ENCODE measurements at places on chromosomes 3 and 15.

GRCh38 chr3:115693868-115694267, 70.6 kb downstream of the GAP43 start:
- DNase-seq = no peak

- DNase-seq = no peak
These were observed 575 bp downstream of the LEO1 start for GRCh38 chr15:51971032-51971374.

DNA sequence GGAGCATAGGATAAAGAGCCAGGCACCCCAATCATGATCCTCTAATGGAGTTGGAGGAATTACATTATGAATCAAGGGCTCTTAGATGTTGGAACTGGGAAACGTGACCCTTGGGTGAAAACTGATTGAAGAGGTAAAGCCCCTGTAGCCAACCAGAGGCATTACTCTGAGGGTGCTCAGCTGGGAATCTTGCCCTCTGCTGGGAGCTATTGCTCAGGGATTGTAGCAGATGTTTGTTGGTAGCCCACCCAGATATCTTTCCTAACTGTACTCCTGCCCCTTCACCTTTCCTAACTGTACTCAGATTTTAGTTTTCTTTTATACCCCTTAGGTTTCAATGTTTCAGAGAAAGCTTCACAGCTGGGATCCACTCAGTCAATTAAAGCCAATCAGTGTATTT, 74.2 kb downstream of the RARB start:
- DNase-seq = no peak

DNA sequence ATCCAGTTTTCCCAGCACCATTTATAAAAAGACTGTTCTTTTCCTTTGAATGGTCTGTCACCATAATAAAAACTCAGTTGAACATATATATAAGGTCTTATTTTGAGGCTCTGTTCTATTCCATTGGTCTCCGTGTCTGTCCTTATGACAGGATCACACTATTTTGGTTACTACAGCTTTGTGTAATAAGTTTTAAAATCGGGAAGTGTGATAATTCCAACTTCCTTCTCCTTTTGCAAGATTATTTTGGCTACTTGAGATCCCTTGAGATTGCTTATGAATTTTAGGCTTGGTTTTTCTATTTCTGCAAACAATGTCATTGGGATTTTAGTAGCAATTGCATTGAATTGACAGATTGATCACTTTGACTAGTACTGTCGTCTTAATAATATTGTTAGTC, 35.7 kb downstream of the SACM1L start:
- DNase-seq = no peak

DNA sequence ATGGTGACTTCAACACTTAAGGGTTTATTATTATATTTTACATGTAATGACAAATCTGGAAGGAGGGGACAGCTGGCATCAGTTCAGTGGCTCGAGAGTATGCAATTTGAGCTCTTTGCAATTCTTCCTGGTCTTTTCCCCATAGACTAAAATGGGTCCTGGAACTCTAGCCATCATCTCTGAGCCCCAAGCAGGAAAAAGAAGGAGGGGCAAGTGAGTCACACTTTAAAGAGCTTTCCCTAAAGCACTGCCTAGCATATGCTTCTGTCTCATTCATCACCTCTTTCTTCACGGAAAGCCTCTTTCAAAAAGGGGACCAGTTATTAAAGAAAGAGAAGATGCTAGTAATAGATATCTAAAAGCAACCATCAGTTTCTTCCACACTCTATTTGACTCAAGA, 466.3 kb downstream of the ZIC1 start:
- no peak for DNase-seq

- no peak for DNase-seq
These were observed 23.2 kb downstream of the C2CD4B start for GRCh38 chr15:62141643-62142588.

- DNase-seq = peak; percentile 50
These were observed 4.3 kb upstream of the MTFMT start for GRCh38 chr15:65033659-65034269.

- DNase-seq = no peak
These were observed 140.1 kb downstream of the STAC start for GRCh38 chr3:36520241-36521006.

GRCh38 chr3:98966434-98966833, 64.9 kb upstream of the DCBLD2 start:
- no peak for DNase-seq

DNA sequence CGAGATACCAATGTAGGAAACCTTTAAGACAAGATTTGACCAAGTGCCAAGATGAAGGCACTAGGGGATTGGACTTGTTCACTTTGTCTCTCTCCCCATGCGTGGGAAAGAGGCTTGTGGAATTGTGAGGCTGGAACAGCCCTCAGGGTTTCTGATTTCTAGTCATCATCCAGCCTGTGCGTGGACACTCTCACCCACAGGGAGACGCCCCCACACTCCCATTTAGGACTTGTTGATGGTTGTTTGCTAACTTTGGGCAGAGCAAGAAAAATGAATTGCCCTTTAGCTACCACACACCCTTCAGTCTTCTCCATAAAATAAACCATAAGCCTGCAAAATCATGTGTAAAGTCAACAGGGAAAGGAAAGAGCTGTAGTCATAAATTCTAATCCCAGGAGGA, 18.4 kb downstream of the ACKR2 start:
- DNase-seq = no peak

DNA sequence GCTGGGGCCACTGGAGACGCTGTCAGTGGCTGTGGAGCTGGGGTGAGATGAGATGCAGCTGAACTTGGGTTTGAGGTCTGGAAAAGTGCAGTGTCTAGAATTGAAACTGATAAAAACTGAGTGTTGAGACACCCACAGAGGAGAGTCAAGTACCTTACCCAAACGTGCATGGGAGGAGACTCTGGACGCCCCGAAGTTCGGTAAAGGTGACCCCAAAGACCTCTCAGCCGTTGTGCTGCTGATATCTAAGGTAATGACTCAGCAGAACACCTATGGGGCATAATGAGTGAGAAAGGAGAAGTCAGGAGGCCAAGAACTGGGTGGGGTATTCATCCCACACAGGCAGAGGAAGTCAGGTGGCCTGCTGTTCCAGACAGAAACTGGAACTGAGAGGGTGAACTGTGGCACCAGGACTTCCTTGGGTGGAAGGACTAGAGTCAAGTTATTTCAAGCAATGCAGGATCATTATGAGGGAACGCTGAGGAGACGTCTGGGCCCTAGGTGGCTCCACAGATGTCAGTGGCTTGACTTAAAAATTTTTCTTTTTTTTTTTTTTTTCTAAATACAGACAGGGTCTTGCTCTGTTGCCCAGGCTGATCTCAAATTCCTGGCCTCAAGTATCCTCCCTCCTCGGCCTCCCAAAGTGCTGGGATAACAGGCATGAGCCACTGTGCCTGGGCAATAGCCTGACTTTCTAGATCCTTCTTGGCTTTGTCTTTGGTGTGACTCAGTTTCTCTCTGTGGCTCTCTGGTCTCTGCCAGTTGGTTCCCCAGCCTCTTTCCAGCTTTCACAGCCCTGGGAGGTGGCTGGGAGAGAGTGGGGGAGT, 67.6 kb upstream of the GCNT3 start:
- DNase-seq = no peak

GRCh38 chr3:643376-643775, 446.8 kb downstream of the CHL1 start:
- no peak for DNase-seq

GRCh38 chr3:88957711-88958439, 149.5 kb upstream of the EPHA3 start:
- no peak for DNase-seq

GRCh38 chr3:57910990-57911389, 97.2 kb upstream of the FLNB start:
- DNase-seq = peak; percentile 23

GRCh38 chr3:132352556-132353143, 35.4 kb downstream of the ACP3 start:
- DNase-seq = peak; percentile 75

DNA sequence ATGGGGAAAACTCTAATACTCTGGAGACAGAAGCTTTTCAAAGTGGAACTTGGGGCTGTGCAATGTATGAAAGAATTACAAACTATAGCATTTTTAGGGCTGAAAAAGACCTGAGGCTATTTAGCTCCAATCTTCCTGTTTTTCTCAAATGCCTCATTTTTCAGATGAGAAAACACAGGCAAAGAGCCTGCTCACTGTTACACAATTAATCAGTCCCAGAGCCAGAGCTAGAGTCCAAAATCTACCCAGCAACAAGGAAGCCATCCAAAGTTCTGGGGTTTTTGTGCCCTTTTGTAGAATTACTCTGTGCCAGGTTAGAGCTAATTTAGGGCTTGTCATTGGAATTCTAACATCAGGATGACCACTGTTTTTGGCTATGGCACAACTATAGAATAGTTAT, 45.5 kb downstream of the GPR149 start:
- DNase-seq = no peak

DNA sequence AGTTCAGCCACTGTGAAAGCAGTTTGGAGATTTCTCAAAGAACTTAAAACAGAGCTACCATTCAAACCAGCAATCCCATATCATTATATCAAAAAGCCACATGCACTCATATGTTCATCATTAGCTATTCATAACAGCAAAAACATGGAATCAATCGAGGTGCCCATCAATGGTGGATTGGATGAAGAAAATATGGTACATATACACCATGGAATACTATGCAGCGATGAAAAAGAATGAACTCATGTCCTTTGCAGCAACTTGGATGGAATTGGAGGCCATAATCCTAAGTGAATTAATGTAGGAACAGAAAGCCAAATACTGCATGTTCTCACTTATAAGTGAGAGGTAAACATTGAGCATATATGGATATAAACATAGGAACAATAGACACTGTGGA, 32.1 kb downstream of the IMPG2 start:
- DNase-seq = no peak

DNA sequence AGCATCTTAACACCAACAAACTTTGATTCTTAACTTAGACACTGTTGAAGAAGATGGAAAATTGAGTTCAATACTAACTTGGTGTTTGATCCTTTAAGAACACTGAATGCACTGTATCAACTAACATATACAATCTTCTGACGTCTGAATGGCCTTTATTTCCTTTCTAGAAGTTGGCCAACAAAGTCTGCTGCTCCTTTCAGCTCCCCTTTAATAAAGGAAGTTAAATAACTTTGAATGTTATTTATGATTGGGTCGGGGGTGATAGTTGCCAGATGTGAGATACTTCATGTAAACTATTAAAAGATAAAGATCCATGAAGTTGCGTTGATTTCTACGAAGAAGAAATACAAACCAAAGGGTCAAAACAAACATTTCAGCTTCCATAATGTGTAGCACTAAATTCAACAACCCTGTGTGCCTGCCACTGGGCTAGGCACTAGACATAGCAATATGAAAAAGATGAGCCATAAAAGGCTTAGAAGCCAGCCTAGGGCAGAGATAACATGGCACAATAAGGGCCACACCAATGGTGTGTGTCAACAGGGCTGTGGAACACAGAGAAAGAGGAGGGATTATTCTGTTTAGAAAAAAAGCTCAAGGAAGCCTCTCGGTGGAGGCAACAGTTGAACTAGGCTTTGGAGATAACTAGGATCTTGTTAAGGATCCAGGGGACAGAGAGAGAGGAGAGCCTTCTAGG, 337.8 kb downstream of the MECOM start:
- no peak for DNase-seq

All from iPS-NIHi11 (cell line).